Renal cortex interstitium (tissue), 15 donors: ENCODE measurements at places on chromosomes 7 and 10. TPM values are rescaled to one million over a fixed set of nuclear protein-coding genes. Genes with fewer than 3 reads are reported as not detected.

ZP3 gene
- polyA plus RNA-seq: 4.9 TPM

OR13A1 gene
- polyA plus RNA-seq: 0.04 TPM

GRCh38 chr7:126557271-126557670 lies 695.5 kb downstream of the GRM8 start:
- no peak for DNase-seq

DNA sequence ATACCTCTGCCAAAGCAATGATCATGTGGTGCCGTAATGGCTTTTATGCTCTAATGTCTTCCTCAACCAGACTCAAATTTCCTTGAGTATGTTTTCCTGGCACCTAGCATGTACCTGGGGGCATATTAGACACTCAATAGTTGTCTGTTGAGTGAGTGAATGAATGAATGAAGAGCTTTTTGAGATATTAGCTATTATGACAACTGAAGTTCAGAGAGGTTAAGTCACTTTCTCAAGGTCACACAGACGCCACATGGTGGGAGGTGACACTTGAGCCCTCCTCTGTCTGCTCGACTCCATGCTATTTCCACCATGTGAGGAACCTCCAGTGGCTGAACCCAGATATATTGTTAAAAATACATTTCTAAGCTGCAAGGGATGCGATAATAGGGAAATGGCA lies 132.1 kb downstream of the PRPF18 start:
- DNase-seq: no peak
